IMR-90 (cell line): ENCODE measurements at places on chromosomes 5 and 9.
A peak's percentile ranks its signal among the peaks of the same experiment; 100 is the strongest.

DNA sequence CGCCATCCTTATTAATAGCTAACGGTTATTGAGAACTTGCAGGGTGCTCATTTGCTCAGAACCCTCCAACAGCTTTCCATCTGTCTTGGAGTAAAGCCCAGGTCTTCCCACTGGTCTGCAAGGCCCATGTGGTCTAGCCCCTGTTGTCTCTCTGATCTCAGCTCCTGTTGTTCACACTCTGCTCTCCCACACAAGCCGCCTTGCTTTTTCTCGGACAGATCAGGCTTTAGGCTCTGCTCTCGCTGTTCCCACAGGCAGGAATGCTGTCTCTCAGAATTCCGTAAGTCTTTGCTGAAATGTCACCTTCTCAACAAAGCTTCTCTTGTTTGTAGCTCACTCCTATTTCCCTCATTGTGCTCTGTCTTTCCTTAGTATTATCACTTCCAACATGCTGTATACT lies 34.3 kb downstream of the GPR107 start:
- H3K36me3 ChIP-seq = peaks cover 47% of the 10 kb centered on the region
- no peaks in the 10 kb centered on the region for H3K4me1 ChIP-seq
- no peak for DNase-seq
- no peak overlapping the region for H3K4me3 ChIP-seq
- H3K27me3 ChIP-seq = no peaks in the 10 kb centered on the region

DNA sequence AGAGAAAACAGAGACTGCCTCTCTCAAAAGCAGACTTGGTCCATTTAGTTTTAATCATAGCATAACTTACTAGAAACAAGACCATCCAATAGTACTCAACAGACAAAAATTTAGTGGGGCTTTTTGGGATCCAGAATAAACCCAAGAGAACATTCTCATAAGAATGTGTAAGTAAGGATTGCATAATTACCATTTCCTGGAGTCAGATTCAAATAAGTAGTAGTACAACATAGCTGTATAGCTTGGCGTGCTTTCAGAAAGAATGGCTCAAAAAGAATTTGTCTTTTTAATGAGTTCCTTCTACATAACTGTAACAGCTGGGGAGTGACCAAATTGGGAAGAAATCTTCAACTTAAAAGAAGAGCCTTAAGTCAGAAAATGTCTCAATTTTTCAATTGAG lies 145.4 kb downstream of the DENND1A start:
- peak overlapping the region; percentile 38; the same call in 1 of the 2 replicates for H3K27ac ChIP-seq
- no peaks in the 10 kb centered on the region for H3K27me3 ChIP-seq
- no peak overlapping the region for H3K4me3 ChIP-seq
- peaks cover 7% of the 10 kb centered on the region; the same call in 1 of the 2 replicates for H3K4me1 ChIP-seq

GRCh38 chr5:68011801-68012200 lies 203.8 kb upstream of the PIK3R1 start:
- H3K27me3 ChIP-seq = 0 out of 2 replicates have a peak, but pooled peaks cover 2% of the 10 kb centered on the region
- H3K4me1 ChIP-seq = no peaks in the 10 kb centered on the region
- no peak overlapping the region for H3K4me3 ChIP-seq

DNA sequence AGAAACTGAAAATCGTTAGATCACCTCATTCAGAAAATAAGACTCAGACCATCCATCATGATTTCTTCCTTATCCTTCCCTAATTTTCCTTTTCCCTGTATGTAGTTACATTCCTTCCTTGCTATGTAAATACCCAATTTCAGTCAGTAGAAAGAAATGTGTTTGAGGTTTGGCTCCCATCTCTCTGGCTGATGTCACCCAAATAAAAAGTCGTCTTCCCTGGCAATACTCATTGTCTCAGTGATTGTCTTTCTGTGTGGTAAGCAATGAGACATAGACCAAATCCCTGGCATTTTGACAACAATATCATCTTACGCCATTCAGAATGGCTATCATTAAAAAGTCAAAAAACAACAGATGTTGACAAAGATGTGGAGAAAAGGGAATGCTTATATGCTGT lies 303.9 kb upstream of the EDIL3 start:
- no peak overlapping the region for H3K27ac ChIP-seq
- no peak overlapping the region for H3K4me3 ChIP-seq

DNA sequence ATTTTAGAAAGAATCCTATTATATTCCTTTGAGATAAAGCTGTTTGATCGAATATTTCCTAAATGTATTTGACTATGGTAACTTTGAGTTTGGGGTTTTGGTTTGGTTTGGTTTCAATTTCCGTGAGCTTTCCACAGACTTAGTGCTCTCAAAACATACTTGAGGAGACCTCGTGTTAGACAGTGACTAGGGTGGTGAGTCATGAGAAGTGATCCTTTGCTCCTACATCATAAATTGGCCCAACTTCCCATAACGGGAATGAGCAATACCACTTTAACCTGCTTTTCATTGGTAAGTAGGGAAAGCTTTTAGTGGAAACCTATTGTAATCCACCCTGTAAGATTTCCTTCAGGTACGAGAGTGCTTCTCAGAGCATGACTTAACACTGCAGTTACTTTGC lies 3.8 kb upstream of the RASEF start:
- no peak overlapping the region for H3K27ac ChIP-seq
- DNase-seq = peak; percentile 89
- no peaks in the 10 kb centered on the region for H3K36me3 ChIP-seq
- H3K4me3 ChIP-seq = no peak overlapping the region
- H3K27me3 ChIP-seq = peaks cover 22% of the 10 kb centered on the region

DNA sequence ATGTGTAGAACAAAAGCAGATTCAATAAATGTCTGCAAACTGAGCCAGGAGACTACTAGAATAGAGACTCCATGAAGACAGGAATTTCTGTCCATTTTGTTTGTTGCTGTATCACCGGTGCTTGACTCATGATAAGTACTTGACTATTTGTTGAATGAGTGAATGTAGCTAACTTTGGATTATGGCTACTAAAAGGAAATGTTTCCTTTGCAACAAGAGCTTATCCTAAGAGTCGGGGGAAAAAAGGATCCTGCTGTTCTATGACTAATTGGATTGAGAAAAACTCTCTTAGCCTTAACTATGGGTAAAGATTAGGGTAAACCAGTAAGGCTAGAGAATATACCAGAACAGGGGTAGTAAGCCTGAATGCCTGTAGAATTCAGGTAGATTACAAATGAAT lies 3.5 kb downstream of the PAIP1 start:
- DNase-seq = peak; percentile 50
- peaks cover 3% of the 10 kb centered on the region; the same call in 1 of the 2 replicates for H3K4me1 ChIP-seq
- peaks cover 16% of the 10 kb centered on the region for H3K36me3 ChIP-seq
- H3K27ac ChIP-seq = no peak overlapping the region
- H3K27me3 ChIP-seq = no peaks in the 10 kb centered on the region

- H3K27ac ChIP-seq = no peak overlapping the region
- no peaks in the 10 kb centered on the region for H3K4me1 ChIP-seq
- no peak for DNase-seq
- no peaks in the 10 kb centered on the region for H3K27me3 ChIP-seq
Observed at GRCh38 chr5:102295534-102296177, 428 bp downstream of the SLCO4C1 start.
